ENCODE measurements at places on chromosomes 5 and 9.

DNA sequence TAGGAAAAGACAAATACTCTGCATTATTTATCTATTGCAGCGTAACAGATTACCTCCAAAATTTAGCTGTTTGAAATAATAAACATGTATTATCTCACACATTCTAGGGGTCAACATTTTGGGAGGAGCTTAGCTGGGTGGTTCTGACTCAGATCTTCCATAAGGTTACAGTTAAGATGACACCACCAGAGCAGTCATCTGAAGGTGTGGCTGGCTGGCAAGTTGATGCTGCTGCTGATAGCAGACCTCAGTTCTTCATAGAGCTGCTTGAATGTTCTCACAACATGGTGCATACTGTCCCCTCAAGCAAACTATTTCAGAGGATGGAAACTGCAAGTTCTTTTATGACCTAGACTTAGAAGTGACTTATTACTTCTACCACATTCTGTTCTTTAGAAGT lies 146.3 kb upstream of the FSTL4 start:
- DNase-seq, result no peak

- DNase-seq, result no peak
Measured at GRCh38 chr9:5950261-5950660, 59.6 kb downstream of the MLANA start.

- no peak for DNase-seq
Measured at GRCh38 chr5:2378108-2378507, 373.4 kb downstream of the IRX2 start.

GRCh38 chr9:96626912-96627311 lies 7.3 kb upstream of the CDC14B start:
- no peak for DNase-seq

DNA sequence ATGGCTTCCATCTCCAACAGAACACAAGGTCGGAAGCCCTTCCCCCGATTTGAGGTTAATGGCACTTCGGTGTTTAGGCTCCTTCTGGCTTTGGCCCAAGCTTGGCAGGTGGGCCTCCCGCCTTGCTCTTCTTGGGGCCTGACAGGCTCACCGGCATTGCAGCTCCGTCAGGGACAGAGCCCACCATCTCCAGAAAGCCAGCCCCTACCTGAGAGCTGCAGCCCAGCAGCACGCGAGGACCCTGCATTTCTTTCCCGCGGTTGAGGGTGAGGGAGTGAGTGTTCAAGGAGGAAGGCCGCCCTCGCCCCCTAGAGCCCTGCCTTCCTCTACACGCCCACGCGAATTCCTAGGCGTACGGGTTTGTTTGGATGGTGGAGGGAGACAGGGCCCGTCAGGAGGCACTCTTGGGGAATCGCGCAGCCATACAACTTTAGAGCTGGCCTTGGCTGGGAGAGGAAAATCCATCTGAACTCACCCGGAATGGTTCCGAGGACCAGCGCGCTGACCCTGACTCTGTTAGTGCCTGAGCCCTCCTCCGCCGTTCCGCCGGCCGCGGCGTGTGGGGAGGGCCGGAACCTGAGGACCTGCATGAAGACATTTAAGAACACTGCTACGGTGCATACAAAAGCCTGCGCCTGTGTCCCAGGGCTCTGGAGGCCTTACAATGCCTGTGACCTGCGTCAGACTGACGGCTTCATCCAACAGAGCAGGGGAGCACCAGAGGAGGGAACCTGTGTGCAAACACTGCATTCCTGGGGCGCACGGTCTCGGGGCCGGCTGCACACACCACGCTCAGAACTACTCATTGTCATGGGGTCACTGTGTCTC lies 73.8 kb downstream of the MRPL36 start:
- DNase-seq, result no peak

GRCh38 chr9:123389070-123389469 lies 33.1 kb downstream of the CRB2 start:
- DNase-seq, result no peak

DNA sequence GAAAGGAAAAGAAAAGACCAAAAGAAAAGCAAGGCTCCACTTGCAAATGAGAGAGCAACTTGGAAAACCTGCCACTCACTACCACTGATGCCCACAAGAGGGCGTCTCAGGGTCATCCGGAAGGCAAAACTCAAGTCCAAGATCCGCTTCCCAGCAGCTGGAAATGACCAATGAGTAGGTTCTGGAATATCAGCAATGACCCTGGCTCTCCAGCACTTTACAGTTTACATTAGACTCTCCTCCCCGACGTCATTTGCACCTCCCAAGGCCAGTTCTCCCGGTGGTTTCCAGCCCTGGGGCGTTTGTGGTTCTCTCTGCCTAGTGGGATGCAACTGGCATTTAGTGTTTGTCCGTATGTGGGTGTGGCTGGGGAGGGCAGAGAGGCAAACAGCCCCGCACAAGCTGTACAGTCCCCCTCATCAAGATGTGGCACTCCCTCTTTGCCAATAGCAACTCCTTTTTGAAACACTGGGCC lies 193.8 kb upstream of the ZNF618 start:
- DNase-seq, result peak; percentile 9

GRCh38 chr9:16683326-16683725 lies 187.1 kb downstream of the BNC2 start:
- no peak for DNase-seq

DNA sequence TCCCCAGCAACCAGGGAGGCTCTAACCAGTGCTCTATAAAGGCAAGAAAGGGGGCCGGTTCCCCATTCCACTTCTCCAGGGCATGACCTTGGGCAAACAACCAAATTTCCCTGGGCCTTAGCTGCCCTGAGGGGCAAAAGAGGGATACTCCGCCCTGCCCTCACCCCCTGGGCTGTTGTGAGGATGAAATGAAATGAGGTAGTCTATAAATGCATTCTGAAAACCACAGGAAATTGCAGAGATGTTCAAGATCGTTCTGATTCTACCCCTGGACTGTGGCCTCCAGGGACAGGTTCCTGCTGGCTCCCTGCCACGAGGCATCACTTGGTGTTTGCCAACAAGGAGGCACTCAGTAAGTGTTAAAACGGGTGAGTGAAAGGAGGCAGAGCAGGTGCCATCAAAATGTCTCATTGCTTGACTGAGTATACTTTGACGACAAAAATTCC lies 5.7 kb downstream of the RAPGEF1 start:
- DNase-seq, result no peak

GRCh38 chr9:86351880-86352279 lies 2.3 kb downstream of the TUT7 start:
- no peak for DNase-seq

GRCh38 chr9:116763770-116764169 lies 76.7 kb downstream of the TRIM32 start:
- no peak for DNase-seq

- DNase-seq, result no peak
Measured at GRCh38 chr9:93128011-93128714, 5.9 kb downstream of the NINJ1 start.

- no peak for DNase-seq
Measured at GRCh38 chr9:101514071-101514470, 19.6 kb upstream of the RNF20 start.

DNA sequence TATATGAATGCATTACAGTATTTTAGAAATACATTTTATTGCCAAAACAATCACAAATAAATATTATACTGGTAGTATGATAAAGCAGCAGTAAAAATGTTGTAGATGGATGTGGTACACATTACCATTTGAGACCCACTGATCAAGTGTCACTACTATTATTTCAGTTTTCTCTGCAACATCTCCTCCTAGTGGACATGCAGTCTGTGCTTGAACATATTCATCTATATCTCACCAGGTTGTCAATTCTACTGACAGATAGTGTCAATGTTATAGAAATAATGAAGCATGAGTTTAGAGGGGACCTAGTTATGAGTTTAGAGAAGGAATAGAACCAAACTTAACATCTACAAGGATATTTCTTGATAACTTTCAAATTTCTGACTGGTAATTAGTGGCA lies 39.2 kb upstream of the ELOVL7 start:
- DNase-seq, result no peak

DNA sequence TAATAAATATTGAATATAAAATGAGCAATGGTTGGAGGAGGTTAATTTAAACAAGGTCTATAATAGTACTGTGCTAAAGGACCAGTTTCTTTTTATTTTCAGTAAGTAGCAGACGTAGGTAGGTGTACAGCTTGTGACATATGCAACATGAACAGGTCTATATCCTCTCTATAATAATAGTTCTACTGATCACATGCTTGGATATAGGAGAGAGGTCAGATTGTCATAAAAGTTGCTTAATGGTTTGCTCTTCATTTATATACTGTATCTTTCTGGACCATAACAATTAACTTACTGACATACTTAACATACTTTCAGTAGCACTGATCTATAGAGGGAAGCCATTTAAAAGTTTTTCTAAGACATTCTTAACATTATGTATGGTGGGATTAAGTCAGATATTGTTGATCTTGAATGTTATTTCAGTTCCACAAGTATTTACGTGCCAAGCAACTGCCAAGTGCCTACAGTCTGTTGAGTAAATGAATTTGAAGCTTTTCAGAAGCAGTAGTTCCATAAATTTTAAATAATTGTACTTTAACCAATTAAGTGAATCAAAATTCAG lies 68.0 kb downstream of the DENND4C start:
- no peak for DNase-seq

Measured in stimulated activated CD4-positive, alpha-beta T cell treated with anti-CD3 and anti-CD28 coated beads, Interleukin-12 subunit alpha, Interleukin-12 subunit beta, amount 100 ng/mL, for 48 hours (primary cell).